ENCODE measurements at places on chromosomes 4 and X. TPM values are rescaled to one million over a fixed set of nuclear protein-coding genes. Genes with fewer than 3 reads are reported as not detected.

Gene DDX53
- not detected for total RNA-seq

DNA sequence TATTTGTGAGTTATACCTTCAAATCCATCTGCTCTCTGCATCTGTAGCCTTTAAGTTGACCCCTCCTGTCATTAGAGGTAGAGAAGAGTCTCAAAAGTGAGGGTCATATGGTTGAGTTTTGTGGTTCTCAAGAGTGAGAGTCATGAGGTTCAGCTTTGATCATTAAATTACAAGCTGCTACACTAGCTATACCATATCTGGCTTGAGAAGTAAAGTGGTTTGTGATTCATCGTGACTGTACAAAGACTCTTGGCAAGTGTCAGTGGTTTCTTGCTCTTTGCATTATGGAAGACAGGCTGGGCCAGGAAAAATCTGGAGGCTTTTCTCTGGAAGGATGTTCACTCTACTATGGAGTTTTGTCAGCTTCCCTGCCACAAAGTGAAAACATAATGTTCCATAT, 170.6 kb downstream of the ZC4H2 start:
- H3K27me3 ChIP-seq = no peaks in the 10 kb centered on the region
- H3K27ac ChIP-seq = no peak overlapping the region
- DNase-seq = no peak

DNA sequence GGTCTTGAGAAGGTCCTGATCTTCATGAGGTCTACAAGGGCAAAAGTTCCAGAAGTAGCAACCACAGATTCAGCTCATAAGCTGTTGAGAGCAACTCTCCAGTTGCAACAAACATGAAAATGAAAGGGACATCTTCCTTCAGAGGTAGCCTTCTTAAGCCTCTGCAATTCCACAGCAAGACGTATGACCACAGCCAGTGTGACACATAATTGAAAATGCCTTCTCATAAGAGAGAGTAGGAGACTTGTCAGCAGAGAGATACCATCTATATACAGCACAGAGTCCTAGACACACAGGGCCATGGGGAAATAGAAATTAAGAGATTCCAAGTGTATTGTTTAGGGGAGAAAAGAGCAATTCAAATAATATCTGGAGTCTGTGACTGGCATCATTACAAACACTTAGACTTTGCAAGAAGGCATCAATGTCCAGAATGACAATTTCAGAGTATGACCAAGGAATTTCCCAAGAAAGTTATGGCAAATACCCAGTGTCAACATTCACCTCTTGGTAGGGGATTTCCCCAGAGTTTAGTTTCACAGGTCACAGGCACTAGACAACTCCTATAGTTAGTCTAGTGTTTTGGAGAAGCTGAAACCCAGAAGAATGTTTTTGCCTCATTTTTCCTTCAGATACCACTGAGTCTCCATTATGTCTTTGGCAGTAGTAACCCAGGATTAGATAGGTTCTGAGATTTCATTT, 340.3 kb downstream of the ZNF674 start:
- DNase-seq = no peak
- H3K27ac ChIP-seq = peak overlapping the region; percentile 6
- peaks cover 25% of the 10 kb centered on the region for H3K4me1 ChIP-seq

Gene COX7B2
- total RNA-seq = not detected

Gene KIT
- total RNA-seq = 0.61 TPM

DNA sequence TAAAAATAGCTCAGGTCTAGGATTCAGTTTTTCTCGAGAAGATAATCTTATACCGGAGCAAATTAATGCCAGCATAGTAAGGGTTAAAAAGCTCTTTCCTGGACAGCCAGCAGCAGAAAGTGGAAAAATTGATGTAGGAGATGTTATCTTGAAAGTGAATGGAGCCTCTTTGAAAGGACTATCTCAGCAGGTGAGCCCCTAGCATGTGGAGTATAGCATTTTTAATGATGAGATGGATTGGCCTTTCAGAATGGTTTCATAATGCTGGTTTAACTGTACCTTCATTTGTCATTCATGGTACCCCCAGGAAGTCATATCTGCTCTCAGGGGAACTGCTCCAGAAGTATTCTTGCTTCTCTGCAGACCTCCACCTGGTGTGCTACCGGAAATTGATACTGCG, 79.4 kb downstream of the SLC10A6 start:
- H3K27ac ChIP-seq = no peak overlapping the region
- DNase-seq = no peak
- H3K27me3 ChIP-seq = no peaks in the 10 kb centered on the region

- H3K4me3 ChIP-seq = no peak overlapping the region
- H3K36me3 ChIP-seq = no peaks in the 10 kb centered on the region
- H3K27me3 ChIP-seq = no peaks in the 10 kb centered on the region
- no peak for DNase-seq
- no peaks in the 10 kb centered on the region for H3K4me1 ChIP-seq
Measured at GRCh38 chr4:155566354-155566753, 100.3 kb upstream of the GUCY1A1 start.

- H3K36me3 ChIP-seq = no peaks in the 10 kb centered on the region
- H3K27me3 ChIP-seq = no peaks in the 10 kb centered on the region
- H3K27ac ChIP-seq = no peak overlapping the region
- H3K4me1 ChIP-seq = no peaks in the 10 kb centered on the region
Measured at GRCh38 chr4:59063015-59063720, 1953.0 kb upstream of the IGFBP7 start.

Gene DCAF4L1
- total RNA-seq = under 0.01 TPM

- H3K4me3 ChIP-seq = no peak overlapping the region
- no peaks in the 10 kb centered on the region for H3K36me3 ChIP-seq
- H3K27ac ChIP-seq = no peak overlapping the region
- H3K4me1 ChIP-seq = no peaks in the 10 kb centered on the region
- H3K27me3 ChIP-seq = no peaks in the 10 kb centered on the region
Measured at GRCh38 chr4:31741326-31741725, 1021.2 kb downstream of the PCDH7 start.

Gene LPAR4
- total RNA-seq = not detected

DNA sequence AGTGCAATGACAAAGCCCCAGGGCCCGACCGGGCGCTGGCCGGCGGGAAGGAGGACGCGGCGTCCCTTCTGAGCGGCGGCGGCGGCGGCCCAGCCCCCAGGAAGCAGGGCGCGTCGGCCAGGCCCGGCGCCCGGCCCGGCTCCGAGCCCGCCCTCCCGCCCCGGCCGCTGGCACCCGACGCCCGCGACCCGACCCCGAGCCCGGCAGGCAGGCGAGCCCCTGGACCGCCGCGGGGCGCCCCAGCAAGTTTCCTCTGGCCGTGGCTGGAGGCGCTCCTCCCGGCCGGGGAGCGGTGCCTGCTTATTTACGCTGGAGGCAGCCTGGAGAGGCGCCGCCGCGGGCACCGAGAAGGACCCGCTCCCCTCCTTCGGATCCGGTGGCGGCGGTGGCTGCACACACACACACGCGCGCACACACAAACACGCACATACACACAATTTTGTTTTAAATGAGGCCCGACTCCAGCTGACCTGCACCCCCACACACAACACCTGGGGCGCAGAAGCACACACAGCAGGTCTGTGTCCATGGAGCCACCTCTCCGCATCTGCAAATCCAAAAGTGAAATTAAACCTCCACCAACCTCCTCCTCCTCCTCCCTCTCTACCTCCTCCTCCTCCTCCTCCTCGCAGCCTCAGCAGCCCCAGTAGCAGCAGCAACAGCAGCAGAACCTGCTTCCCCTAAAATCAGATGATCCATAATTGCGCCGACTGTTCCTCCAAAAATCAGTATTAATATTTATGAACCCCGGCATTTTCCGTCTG, 669 bp downstream of the IRF2 start:
- no peaks in the 10 kb centered on the region for H3K27me3 ChIP-seq
- no peak for DNase-seq
- peak overlapping the region; percentile 89 for H3K4me3 ChIP-seq
- H3K36me3 ChIP-seq = no peaks in the 10 kb centered on the region
- peak overlapping the region; percentile 97 for H3K27ac ChIP-seq
- peaks cover 26% of the 10 kb centered on the region for H3K4me1 ChIP-seq

- H3K27me3 ChIP-seq = no peaks in the 10 kb centered on the region
- no peaks in the 10 kb centered on the region for H3K4me1 ChIP-seq
- no peak for DNase-seq
- H3K36me3 ChIP-seq = no peaks in the 10 kb centered on the region
- H3K4me3 ChIP-seq = no peak overlapping the region
- H3K27ac ChIP-seq = no peak overlapping the region
Measured at GRCh38 chr4:6118201-6118600, 82.1 kb downstream of the JAKMIP1 start.

Gene USP17L24
- not detected for total RNA-seq

Gene FGG
- not detected for total RNA-seq

Gene RAI2
- total RNA-seq = 0.70 TPM

- no peaks in the 10 kb centered on the region for H3K4me1 ChIP-seq
- H3K27ac ChIP-seq = no peak overlapping the region
- DNase-seq = no peak
- H3K36me3 ChIP-seq = no peaks in the 10 kb centered on the region
- H3K27me3 ChIP-seq = no peaks in the 10 kb centered on the region
Measured at GRCh38 chr4:8700531-8700930, 108.0 kb downstream of the CPZ start.

DNA sequence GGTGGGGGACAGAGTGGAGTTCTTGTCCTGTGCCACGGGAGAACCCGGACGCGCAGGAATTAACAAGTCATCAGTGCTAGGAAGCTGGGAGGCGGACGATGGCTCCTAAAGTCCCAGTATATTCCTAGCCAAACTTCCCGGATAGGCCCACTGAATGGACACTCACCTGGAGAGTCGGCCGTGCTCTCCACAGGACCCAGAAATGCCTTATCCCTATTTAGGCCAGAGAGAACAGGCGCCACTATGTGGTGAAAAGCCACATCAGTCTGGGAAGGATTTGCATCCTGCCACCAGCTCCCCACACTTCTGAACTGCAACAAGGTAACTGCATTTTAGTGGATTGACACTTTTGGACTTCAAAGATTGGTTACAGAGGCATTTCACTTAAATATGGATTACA, 1.1 kb downstream of the CFAP299 start:
- no peaks in the 10 kb centered on the region for H3K36me3 ChIP-seq
- H3K4me1 ChIP-seq = peaks cover 5% of the 10 kb centered on the region
- no peak overlapping the region for H3K27ac ChIP-seq
- peak overlapping the region; percentile 71 for H3K4me3 ChIP-seq
- DNase-seq = no peak
- no peaks in the 10 kb centered on the region for H3K27me3 ChIP-seq

Gene REELD1
- not detected for total RNA-seq

Gene PLS3
- total RNA-seq = 150 TPM

- H3K36me3 ChIP-seq = no peaks in the 10 kb centered on the region
- H3K4me1 ChIP-seq = no peaks in the 10 kb centered on the region
- no peak for DNase-seq
- H3K4me3 ChIP-seq = no peak overlapping the region
Measured at GRCh38 chr4:5460106-5460801, 248.1 kb downstream of the EVC2 start.

DNA sequence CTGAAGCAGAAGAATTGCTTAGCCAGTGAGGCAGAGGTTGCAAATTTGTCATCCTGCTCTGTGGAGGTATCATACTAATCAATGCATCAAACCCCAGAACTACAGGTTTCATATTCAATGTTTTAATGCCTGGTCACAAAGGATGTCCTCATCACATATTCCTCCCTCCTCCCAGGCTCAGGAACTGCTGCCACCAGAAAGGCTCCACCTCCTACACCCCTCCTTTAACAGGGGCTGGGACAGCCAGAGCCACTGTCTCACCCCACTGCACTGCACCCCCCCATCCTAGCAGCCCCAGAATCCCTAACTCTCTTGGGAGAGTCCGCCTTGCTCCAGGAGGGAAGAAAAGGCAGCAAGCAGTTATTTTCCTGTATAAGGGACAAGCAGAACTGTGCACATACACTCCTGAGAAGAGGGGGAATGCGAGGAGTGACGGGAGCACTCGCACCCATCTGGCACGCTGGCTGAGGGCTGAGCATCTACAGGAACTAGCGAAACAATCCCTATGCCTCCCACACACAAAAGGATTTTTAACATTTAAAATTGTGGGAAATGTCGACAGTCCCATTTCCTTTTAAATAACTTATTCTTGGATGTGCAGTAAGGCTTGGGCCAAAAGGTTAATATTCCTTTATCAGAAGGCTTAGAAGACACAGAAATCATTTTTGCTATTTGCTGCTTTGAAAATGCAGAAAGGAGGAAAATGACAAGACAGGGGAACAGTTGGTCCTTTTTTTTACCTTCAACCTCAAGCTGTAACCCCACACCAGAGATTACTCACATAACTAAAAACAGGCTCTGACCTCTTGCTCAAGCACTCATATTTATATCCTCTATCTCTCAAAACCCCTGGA, 27.8 kb downstream of the CD99L2 start:
- H3K36me3 ChIP-seq = no peaks in the 10 kb centered on the region
- H3K27ac ChIP-seq = no peak overlapping the region
- DNase-seq = no peak
- no peaks in the 10 kb centered on the region for H3K27me3 ChIP-seq

Gene PRR32
- not detected for total RNA-seq

DNA sequence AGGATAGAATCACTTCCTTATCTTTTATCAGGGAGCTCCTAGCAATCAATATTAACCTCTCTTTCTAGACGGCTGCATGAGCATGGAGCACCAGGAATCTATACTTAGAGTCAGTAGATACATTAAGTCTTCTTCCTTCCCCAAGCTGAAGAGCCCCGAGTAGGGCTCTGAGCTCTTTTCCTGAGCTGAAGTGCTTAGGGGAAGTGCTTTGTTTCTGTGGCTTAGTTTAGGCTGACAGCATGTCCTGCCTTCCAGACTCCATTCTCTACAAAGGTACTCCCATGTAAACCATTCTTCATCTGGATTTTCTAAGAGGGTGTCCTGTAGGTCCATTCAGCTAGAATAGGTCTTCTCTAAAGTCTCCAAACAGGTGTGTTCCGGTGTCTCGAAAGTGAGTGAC, 127.5 kb upstream of the AFF2 start:
- no peaks in the 10 kb centered on the region for H3K27me3 ChIP-seq
- H3K27ac ChIP-seq = no peak overlapping the region
- H3K36me3 ChIP-seq = no peaks in the 10 kb centered on the region
- no peak for DNase-seq
- H3K4me1 ChIP-seq = no peaks in the 10 kb centered on the region

GRCh38 chr4:10765386-10765785, 80.8 kb upstream of the CLNK start:
- no peaks in the 10 kb centered on the region for H3K27me3 ChIP-seq
- H3K27ac ChIP-seq = no peak overlapping the region
- H3K4me3 ChIP-seq = no peak overlapping the region
- no peaks in the 10 kb centered on the region for H3K36me3 ChIP-seq

Gene PLCXD1
- total RNA-seq = 14.5 TPM

DNA sequence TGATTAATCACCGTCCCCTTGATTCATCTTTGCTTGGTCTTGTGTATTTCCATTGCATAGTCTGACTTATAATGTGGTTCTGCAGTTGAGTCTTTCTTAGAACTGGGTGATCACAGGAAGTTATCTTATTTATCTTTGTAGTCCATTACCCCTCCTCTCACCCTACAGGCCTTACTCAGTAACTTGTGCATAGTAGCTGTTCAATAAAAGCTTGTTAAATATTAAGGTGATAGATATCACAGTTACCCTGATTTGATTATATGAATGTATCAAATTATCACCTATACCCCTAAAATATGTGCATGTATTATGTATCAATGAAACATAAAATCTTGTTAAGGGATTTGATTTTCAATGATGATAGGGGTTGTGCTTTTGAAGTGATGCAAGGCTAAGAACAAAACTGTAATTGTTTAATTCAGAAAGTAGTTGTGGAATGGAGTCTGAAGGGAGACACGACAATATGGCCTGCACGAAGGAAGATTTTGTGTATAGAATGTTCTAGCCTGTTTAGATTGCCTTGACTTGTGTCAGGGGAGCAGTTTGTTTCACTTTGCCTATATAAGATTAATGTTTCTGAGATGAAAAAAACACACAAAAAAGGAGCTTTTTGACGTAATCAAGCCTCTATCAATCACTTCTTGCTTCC, 132.4 kb upstream of the LIMCH1 start:
- no peaks in the 10 kb centered on the region for H3K27me3 ChIP-seq
- H3K27ac ChIP-seq = no peak overlapping the region
- DNase-seq = no peak
- H3K36me3 ChIP-seq = no peaks in the 10 kb centered on the region
- no peaks in the 10 kb centered on the region for H3K4me1 ChIP-seq
- no peak overlapping the region for H3K4me3 ChIP-seq
